ENCODE measurements at places on chromosomes 6 and 20.

GRCh38 chr20:2130683-2131082, 29.1 kb downstream of the STK35 start:
- no peak for DNase-seq

DNA sequence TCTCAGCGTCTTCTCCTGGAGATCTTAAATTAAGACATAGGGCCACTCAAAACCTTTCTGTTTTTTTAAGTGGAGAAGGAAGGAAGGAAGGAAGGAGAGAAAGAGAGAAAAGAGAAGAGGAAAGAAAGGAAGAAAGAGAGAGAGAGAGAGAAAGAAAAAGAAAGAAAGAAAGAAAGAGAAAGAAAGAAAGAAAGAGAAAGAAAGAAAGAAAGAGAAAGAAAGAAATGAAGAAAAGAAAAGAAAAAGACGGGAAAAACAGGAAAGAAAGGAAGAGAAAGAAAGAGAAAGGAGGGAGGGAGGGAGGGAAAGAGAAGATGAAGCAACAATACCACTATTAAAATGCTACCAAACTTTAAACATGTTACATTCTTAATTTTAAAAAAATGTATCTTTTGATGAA, 336.5 kb upstream of the ARID1B start:
- DNase-seq, result no peak

DNA sequence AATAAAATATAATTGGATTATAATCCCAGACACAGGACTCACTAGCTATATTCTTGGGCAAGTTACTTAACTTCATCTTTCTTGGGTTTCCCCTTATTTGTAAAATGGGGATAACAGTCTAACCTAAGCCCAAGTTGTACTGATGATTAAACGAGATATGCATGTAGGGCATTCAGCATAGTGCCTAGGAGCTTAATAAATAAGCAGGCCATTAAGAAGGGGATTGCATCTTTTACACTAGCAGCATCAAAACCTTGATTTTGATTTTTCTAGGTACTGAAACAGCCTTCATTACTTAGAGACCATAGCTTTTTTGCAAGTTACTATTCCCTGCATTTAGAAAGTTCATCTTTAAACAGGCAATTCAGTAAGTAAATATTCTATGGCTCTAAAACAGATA, 2.2 kb upstream of the QKI start:
- DNase-seq, result no peak

- no peak for DNase-seq
Observed at GRCh38 chr6:152398993-152399392, 238.2 kb downstream of the SYNE1 start.

DNA sequence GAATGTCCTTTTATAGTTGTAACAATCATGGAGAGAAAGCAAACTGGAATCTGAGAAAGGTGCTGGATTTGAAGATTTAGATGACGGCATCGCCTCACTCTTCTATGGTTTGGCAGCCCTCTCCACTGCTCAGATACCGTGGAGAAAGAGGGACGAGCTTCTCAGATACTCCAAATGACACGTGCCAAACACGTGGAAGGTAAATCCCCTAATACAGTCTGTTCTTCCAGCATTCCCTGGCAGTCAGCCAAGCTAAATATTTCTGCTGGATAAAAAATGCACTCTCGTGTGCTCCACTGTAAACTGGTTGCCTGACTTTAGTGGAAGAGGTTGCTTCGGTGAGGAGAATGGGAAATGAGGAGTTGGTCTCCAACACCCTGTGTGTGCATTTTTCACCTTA, 16.7 kb upstream of the PRDM1 start:
- DNase-seq, result peak; percentile 84

DNA sequence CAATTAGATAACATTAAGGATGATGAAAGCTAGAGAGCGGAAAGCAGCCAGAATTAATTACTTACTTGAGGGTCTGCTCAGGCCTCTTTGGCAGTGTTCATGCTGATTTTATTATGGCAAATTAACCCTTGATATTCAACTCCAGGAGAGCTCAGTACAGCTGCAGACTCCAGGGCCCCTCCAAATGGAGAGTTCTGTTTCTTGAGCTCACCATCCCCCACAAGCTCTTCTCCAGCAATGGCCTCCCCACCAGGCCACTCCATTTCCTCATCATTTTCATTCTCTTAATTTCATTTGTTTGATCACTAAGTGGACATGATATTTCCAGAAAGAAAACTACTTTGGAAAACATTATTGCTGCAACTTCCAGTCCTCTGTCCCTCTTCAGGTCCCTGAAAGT, 513.3 kb upstream of the NOX3 start:
- no peak for DNase-seq

DNA sequence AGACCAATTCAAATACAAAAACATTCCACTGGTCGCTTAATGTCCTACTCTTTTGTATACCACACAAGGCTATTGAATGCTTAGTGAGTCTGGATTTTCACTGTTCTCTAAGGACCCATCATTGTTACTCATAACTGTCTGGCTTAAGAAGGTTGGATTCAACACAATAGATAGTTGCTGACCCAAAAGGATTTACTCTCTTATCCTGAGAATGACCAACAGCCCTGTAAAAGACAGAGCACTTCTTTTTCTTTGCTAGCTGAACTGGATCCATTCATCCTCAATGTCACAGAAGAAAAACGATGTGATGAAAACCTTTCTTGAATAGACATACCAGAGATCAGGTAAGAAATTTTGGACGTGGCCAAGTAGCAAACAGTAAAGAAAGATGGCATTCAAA, 645.6 kb downstream of the KHDRBS2 start:
- DNase-seq, result no peak

DNA sequence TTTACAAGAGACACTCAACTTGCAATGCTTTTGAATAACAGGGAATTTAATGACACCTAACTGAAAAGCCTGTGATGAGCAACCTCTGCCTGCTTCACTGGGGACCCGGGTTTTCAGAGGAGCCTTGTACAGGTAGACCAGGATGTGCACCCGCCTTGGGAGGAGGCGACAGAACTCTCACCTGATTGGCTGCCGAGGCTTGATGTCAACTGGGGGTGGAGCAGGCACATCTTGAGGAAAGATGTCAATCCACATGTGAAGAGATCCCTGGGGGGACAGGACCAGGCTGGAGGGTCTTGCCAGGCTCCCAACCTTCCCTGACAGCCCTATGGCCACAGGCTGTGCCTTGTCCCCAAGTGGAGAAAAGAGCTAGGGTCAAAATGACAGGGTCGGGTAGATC, 19.8 kb downstream of the ERGIC3 start:
- no peak for DNase-seq

DNA sequence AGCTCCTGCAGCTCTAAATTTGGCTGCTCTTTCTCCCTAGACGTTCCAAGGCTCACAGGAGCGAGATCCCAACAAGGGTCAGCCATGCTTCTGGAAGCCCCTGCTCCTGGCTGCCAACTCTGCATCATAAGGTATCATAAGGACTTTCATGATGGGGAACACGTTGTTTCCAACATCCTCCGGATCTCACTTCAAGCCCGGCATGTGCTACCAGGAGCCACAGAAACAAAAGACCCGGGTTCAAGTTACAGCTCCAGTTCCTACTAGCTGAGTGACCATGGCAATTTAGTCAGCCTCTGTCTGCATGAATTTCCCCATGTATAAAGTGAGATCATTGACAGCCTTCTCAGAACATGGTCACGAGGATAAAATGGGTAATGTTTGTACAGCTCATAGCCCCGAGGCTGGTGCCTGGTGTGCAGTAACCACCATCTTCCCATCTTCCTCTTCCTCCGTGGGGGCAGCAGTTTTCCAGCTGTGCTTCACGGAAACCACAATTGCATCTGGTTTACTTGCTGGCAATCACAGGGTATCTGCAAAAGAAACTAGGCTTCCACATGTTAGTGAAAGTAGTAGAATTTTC, 209.0 kb upstream of the ECI2 start:
- DNase-seq, result peak; percentile 65

- DNase-seq, result no peak
Observed at GRCh38 chr6:41074692-41075436, 2.1 kb downstream of the NFYA start.

- DNase-seq, result peak; percentile 55
Observed at GRCh38 chr20:8388141-8388540, 256.1 kb downstream of the PLCB1 start.

DNA sequence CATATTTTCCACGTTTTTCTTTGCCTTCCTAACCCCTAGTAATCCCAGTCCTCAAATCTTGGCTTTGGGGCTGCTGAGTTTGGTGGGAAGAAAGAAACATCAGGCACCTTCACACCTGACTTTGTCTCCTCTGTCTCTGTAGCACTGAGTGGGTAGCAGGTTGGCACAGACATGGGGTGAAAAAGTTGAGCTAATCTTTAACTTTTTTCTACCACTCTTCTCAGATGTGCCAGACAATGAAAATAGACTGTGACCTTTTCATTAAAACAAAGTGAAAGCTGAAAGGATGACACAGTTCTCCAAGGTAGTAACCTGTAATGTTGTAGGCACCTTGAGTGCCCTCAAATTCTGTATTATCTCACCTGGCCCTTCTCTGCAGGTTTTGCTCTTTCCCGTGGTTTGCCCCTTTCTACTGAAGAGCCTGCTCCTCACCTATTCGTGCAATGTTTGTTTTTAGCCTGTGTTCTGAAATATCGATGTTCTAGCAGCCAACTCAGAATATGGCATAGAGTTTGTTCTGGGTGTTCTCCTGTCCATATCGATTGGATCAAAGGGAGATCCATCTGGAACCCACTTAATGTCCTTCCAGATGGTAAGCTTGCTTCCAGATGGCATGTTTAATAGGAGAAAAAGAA, 57.8 kb upstream of the ATXN1 start:
- no peak for DNase-seq

GRCh38 chr6:27604986-27605385, 132.1 kb upstream of the ZNF184 start:
- peak; percentile 47 for DNase-seq

GRCh38 chr6:108169464-108170331, 3.9 kb downstream of the NR2E1 start:
- DNase-seq, result no peak

GRCh38 chr6:138774370-138774769, 801 bp downstream of the CCDC28A start:
- no peak for DNase-seq

- DNase-seq, result peak; percentile 54
Observed at GRCh38 chr6:121645100-121645745, 209.8 kb downstream of the GJA1 start.

DNA sequence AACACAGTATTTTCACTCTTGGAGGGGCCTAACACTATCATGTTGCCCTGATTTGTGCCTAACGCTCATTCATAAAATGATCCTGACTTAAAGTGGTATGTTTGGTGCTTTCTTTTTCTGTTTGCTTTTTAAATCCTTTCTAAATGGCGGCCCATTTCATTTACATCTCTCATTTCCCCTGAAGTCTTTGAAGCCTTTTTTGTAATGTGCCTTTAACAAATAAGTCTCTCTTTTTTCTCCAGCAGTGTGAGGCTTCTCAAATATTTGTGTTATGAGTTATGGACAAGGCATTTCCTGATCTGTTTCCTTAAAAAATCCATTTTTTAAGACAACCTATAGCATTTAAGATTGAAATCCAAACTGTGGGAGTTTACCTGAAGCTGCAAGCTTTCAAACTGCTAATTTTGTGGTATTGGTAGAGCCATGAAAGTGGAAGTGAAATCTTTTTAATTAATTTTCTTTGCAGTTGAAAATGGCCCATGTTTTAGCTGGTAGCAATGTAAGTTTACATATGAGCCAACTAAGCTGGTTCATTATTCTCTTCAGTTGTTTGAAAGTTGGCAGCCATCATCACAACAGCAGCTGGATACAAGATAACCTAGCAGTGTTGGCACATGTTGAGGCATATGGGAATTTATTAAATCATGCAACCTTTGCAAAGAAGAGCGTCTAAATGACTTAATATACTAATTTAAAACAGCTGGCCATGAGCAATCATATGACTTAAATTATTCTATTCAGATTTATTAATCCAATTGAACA, 469.7 kb downstream of the CDKAL1 start:
- DNase-seq, result peak; percentile 67

GRCh38 chr6:57163956-57164355, 8.2 kb upstream of the BAG2 start:
- DNase-seq, result no peak

- DNase-seq, result peak; percentile 6
Observed at GRCh38 chr20:13554076-13554475, 84.7 kb downstream of the TASP1 start.

GRCh38 chr20:18973529-18974173, 160.1 kb downstream of the SCP2D1 start:
- no peak for DNase-seq

GRCh38 chr20:63208346-63208909, 7.5 kb downstream of the YTHDF1 start:
- no peak for DNase-seq

DNA sequence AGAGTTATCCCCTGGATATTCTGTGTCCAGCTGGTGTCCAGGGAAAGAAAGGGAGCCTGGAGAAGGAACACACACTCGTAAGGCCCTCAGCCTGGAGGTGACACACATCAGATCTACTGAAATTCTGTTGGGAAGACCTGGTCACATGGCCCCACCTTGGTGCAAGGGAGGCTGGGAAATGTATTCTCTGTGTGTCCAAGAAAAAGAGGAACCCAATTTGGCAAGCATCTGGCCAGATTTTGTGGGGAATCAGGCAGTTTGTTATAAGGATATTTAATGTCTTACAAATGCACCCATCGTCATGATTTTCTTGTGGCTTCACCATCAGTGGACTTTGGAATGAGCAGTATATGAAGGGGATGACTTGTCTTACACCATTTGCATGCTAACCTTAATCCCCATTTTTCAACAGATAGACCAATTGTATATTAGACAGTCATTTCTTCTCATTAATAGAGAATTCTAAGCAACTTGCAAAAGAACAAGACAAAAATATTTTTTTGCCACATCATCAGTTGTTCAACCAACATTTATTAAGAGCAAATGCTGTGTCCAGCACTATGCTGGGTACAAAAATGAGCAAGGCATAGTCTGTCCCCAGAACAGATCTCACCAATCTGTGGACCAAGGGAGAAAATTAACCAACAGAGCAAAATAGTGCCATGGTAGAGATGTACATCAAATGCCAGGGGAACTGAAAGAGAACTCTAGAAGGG, 59.7 kb downstream of the ISM1 start:
- DNase-seq, result no peak

- DNase-seq, result no peak
Observed at GRCh38 chr6:146472918-146473317, 70.7 kb upstream of the RAB32 start.

DNA sequence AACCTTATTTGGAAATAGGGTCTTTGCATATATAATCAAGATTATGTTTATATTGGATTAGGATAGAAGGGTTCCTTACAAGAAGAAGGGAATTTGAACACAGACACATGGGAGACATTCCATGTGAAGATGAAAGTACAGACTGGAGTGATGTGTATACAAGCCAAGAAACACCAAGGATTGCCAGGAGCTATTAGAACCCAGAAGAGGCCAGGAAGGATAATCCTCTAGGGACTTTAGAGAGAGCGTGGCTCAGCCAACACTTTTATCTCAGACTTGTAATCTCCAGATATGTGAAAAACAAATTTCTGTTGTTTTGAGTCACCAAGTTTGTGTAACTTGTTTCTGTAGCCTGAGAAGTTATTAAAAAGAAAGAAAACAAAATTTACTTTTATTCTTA, 1173.9 kb upstream of the CITED2 start:
- no peak for DNase-seq

GRCh38 chr20:15039088-15039752, 701.8 kb upstream of the FLRT3 start:
- DNase-seq, result no peak

- no peak for DNase-seq
Observed at GRCh38 chr6:111274593-111275217, 187.4 kb downstream of the SLC16A10 start.

All from EL (cell line).